ENCODE measurements at places on chromosomes 6 and 20. TPM values are rescaled to one million over a fixed set of nuclear protein-coding genes. Genes with fewer than 3 reads are reported as not detected.
A peak's percentile ranks its signal among the peaks of the same experiment; 100 is the strongest.

GRCh38 chr6:82494367-82494766 lies 130.8 kb downstream of the TPBG start:
- no peak for DNase-seq

MYLK2 gene
- 0.21 TPM for total RNA-seq

DNA sequence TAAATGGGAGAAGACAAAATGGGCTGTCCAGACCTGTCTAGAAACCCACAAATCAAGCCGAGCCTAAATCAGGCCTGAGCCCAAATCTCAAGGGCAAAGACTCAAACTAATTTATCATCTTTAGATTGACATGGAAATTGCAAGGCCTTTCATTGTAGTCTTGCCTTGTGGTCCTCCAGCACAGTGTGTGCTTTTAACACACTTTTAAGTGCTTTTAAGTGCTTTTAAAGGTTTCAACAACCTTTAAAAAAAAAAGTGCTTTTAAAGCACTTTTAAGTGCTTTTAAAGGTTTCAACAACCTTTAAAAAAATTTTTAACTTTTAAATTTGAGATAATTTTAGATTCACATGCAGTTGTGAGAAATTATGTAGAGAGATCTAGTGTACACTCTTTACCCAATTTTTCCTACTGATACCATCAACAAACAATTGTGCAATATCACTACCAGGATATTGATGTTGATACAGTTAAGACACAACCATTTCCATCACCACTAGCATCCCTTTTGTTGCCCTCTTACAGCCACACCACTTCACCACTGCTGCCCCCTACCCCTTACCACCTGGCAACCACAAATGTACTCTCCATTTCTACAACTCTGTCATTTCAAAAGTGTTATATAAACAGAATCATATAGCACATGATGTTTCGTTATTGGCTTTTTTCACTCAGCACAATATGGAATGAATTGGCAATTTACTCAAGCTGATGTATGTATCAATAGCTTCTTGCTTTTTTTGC lies 23.1 kb upstream of the DCBLD1 start:
- DNase-seq = no peak

WFDC2 gene
- total RNA-seq = 98.9 TPM

DNA sequence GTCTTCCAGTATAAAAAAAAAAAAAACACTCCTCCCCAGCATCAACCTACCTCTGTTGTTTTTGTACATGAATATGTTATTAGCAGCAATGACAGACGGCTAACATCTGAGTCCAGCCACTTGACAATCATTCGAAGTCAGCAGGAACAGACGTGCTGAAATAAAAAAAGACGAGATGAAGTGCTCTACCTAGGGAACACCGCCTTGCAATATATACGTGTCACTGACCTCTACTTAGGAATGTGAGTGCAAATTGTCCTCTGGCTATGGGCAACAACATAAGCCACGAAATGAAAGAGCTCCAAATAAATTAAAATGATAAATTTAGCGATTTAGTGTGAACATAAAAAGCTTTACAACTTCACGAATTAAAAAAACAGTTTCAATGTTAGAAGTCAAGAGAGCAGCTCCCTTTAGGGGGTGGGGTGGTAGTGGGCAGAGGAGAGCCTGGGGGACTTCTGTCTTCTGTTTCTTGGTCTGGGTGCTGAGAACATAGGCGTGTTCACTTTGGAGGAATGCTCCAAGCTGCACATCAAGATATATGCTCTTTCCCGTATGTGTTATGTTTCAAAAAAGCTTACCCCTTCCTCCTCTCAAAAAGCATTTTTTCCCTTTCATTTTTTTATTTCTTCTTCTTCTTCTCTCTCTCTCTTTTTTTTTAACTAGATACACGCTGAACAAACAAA lies 23.3 kb downstream of the EDN1 start:
- DNase-seq = no peak

- DNase-seq = no peak
Measured at GRCh38 chr20:44033344-44033743, 118.7 kb downstream of the TOX2 start.

DNA sequence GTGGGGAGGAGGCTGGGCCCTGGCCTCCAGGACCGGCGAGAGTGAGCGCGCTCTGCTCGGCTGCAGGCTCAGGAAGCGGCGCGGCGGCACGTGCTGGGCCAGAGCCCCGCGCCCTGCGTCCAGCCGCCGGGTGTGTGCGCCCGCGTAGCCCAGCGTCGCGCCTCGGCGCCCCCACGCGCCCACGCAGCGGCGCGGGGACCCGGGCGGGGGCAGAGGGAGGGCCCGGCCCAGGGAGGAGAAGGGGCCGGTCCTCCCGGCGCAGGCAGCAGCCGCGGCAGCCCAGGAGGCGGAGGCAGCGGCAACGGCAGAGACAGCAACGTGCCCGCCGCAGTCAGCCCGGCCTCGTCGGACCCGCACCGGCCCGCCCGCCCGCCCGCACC lies at the start of gene EYA2:
TSS of gene EYA2 (plus strand) at position 265 of the 380 bp plus-strand sequence. CDS start 95,168 bp downstream, outside the sequence.
- DNase-seq = no peak

GRCh38 chr20:50460608-50461267 lies 49.4 kb upstream of the PTPN1 start:
- DNase-seq = peak; percentile 88

FAM162B gene
- total RNA-seq = 1.8 TPM

GRCh38 chr6:31037682-31038081 lies 27.4 kb downstream of the MUC22 start:
- no peak for DNase-seq

DNA sequence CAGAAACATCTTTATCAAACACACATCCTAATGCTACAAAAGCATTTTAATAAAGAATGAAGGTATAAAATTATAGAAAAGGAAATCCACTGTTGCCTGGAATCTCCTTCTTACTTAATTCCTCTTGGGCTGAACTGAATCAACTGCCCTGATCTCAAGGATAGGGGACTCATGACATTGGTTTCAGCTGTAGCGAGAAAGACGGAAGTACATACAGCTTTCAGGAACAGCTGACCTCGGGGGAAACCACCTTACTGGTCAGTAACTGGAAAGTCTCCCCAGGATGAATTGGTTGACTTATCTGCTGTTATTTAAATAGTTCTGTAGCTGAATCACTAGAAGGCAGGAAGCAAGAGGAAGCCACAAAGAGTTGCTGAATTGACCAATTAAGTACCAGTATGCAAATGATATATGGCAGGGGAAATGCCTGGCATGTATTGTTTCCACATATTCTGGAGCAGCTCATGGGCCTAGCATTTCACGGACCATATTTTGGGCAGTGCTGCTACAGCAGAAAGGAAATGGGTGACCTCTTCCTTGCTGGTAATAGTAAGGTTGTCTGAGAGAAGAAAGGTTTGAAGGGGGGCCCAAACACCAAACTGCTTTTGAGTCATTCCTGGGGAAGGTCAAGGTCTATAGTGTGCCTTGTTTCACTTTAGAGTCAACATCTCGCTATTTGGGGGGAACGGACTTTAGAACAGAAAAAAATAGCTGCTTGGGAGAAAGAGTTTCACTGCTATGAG lies 43.7 kb upstream of the MAP7 start:
- no peak for DNase-seq

KCNB1 gene
- 0.95 TPM for total RNA-seq

CPXM1 gene
- total RNA-seq = 106 TPM

DNA sequence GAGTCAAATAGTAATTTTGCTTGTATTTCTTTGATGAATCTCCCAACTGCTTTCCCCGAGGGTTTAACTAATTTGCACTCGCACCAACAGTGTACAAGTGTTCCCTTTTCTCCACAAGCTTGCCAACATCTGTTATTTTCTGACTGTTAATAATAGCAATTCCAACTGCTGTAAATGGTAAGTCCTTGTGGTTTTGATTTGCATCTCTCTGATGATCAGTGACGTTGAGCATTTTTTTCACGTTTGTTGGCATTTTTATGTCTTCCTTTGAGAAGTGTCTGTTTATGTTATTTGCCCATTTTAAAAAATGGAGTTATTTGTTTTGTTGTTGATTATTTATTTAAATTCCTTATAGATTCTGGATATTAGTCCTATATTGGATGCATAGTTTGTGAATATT lies 399.8 kb upstream of the MAN1A1 start:
- no peak for DNase-seq

- no peak for DNase-seq
Measured at GRCh38 chr6:48041894-48042293, 69.1 kb downstream of the PTCHD4 start.

GRCh38 chr6:143007646-143008045 lies 53.0 kb upstream of the AIG1 start:
- no peak for DNase-seq

DNA sequence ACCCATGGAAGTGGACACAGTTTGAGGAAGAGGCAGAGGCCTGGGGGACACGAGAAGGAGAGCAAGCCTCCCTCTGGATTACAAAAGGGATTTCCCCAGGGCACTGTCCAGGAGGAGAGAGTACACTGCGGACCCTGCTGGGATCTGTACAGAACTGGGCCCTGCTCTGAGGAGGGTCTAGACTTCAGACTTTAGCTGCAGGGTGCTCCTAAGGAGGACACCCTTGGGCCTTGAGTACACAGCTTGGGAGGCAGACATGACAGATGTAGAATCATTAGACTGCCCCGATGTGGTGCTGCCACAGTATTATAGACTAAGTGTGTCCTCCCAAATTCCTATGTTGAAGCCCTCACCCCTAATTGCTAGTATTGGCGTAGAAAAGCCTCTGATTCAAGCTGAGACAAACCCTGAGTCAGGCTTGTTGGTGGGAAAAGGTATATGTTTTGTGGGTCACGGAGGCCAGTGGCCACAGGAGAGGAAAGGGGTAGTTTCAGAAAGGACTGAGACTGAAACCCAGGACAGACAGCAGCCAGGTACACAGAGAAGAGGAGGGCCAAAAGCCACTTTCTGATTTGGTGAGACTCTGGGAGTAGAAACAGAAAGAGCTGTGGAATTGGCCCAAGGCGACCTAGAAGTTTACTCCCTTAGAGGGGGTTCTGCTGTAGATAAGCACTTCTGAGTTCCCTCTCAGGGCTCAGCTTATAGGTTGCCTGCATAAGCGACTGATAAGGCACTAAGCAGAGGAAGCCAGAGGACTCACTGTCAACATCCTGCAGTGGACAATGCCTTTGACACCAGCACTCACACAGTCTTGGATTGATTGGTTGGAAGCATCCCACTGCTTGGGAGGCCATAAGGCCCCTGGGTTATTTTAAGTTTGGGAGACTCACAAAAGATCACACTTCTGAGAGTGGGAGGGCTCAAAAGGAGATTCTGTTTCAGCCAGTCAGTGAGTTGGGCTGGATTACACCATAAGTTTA lies 16.5 kb upstream of the SH3BGRL2 start:
- DNase-seq = no peak

DNA sequence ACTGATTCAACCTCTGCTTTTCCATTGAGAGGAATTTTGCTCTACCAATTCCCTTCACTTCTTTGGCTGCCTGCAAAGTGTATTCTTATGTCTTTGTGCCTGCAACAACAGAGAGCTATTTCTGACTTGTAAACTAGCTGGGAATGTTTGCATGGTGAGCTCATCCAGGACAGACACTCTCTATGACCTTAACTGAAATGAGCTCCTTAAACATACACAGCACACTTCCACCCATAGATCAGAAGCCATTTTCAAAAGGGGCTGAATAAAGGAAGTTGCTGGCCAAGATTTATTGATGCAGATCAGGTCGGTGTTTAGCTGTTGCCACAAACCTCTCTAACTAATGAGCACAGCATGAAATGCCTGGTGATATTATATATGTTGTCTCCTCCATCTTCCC lies 377.7 kb downstream of the BTBD9 start:
- no peak for DNase-seq

GRCh38 chr6:137095651-137096238 lies 51.0 kb upstream of the IL20RA start:
- DNase-seq = no peak

GRCh38 chr6:100078509-100078908 lies 84.5 kb upstream of the MCHR2 start:
- DNase-seq = no peak

NR2E1 gene
- total RNA-seq = 0.26 TPM

DNA sequence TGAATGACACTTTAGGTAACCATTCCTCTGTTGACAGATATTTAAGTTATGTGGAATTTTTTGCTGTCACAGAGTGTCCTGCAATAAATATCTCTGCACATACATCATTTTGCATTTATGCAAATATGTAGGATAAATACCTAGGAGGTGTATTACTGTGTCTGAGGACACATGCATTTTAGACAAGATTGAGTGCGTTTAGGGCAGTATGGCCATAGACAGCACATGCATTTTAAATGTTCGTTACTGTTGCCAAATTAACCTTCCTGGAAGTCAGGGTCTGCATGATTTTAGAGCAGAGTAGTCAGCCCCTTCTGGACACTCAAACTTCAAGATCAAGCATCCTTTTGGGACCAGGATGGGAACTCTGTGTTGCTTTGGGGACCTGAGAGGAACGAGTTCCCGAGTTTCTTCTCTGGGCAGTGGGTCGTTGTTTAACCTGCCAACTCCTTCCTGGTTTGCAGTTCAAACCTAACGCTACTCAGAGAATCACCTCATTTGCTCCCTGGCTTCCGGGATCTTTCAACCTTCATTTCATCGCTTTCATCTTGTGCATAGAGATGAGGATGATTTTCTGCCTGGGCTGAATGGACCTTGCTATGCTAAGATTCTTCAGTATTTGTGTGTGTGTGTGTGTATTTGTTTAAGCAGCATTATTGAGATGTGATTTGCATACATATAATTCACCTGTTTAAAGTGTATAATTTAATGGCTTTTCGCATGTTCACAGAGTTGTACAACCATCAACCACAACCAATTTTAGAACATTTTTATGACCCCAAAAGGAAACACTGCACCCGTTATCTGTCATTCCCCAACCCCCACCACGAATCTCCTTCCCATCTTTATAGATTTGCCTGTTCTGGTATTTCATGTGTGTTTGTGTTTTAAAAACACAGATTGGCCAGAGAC lies 9.8 kb downstream of the BCAS4 start:
- no peak for DNase-seq

FAM83C gene
- total RNA-seq = not detected

GRCh38 chr20:58303547-58303946 lies 6.0 kb upstream of the RAB22A start:
- DNase-seq = no peak

RPRD1B gene
- 29.7 TPM for total RNA-seq

DNA sequence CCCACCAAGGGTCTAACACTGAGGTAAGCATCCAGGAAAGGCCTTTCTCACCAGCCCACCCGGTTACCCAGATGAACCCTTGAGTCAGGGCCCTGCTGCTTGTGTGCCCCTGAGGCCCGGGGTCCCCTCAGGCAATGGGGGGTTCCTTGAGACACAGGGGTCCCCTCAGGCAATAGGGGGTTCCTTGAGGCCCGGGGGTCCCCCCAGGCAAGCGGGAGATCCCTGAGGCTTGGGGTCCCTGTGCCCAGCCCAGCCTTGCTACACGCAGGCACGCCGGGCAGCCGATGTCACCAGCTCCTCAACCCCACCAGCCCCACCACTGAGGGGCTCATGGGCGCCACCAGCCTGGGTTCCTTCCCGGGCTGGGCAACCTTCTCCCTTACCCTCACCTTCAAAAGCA lies 247.2 kb downstream of the TTLL2 start:
- DNase-seq = peak; percentile 62

C6orf120 gene
- 30.8 TPM for total RNA-seq

Data from type B pancreatic cell (in vitro differentiated cells).